Astrocyte (in vitro differentiated cells and primary cell): ENCODE measurements at places on chromosomes 7 and 10. TPM values are rescaled to one million over a fixed set of nuclear protein-coding genes. Genes with fewer than 3 reads are reported as not detected.

GRCh38 chr10:91864744-91865143 is 44.5 kb downstream of the FGFBP3 start:
- H3K27ac ChIP-seq = no peak overlapping the region
- H3K4me1 ChIP-seq = no peaks in the 10 kb centered on the region
- no peak overlapping the region for H3K4me3 ChIP-seq
- H3K27me3 ChIP-seq = no peaks in the 10 kb centered on the region

DNA sequence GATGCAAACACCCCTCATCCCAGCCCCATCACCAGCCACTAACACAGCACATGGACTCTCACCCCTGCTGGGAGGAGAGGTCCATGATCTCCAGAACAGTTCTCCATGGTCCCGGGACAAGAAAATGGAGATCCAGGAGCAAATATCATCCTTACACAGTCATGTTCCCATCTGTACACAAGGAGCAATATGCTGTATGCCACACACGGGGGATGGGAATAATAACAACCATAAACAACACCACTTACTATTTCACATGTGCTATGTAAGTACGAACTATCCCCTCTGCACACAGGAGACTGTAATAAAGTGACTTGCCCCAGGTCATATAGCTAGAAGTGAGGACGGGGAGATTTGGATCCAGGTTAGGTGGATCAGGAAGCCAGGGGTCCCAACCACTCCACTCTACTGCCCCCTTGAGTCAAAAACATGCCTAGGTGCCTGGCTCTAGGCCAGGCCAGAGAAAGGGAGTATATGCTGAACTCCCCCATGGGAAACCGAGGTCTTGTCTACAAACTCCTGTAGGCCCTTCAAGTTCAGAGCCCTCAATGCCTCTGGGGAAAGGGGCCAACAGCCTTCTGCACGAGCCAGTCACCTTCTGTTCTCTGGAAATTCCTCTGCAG is 34.1 kb downstream of the LRRC20 start:
- H3K27ac ChIP-seq = no peak overlapping the region
- no peaks in the 10 kb centered on the region for H3K36me3 ChIP-seq
- no peak overlapping the region for H3K4me3 ChIP-seq
- no peaks in the 10 kb centered on the region for H3K4me1 ChIP-seq
- DNase-seq = no peak

- no peak overlapping the region for H3K27ac ChIP-seq
- no peaks in the 10 kb centered on the region for H3K27me3 ChIP-seq
- no peak overlapping the region for H3K4me3 ChIP-seq
- H3K36me3 ChIP-seq = no peaks in the 10 kb centered on the region
- no peaks in the 10 kb centered on the region for H3K4me1 ChIP-seq
Observed at GRCh38 chr7:97373736-97374135, 256.2 kb downstream of the SDHAF3 start.

Gene GTPBP4
- total RNA-seq = 101 and 106 TPM in 2 replicates

GRCh38 chr7:51356849-51357516 is 40.4 kb upstream of the COBL start:
- H3K27me3 ChIP-seq = no peaks in the 10 kb centered on the region
- H3K4me3 ChIP-seq = no peak overlapping the region
- H3K36me3 ChIP-seq = no peaks in the 10 kb centered on the region
